ENCODE measurements at places on chromosomes 3 and 15.

- DNase-seq, result no peak
Observed at GRCh38 chr3:186308549-186308948, 53.5 kb downstream of the DGKG start.

GRCh38 chr15:41790756-41791546 is 16.7 kb downstream of the MAPKBP1 start:
- no peak for DNase-seq

GRCh38 chr15:67146234-67146633 is 80.8 kb downstream of the SMAD3 start:
- no peak for DNase-seq

DNA sequence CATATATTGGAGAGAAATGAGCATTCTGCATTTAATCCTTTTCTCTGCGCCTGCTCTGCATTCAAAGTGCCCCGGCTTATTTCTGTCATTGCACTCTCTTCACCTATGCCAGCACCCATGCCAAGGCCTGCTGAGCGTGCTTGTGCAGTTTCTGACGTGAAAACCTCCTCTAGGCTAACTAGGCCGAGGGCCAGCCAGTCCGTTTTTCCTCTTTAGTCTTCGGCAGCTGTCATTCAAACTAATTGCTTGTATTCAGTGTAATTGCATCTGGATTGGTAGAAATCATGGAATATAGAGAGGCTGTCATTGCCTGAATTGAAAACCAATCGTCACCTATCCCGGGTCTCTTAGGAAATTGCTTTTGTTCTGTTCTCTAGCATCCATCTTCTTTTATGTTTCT is 94.0 kb downstream of the ARPP21 start:
- no peak for DNase-seq
